ENCODE measurements at places on chromosomes 11 and 22.
A peak's percentile ranks its signal among the peaks of the same experiment; 100 is the strongest.

DNA sequence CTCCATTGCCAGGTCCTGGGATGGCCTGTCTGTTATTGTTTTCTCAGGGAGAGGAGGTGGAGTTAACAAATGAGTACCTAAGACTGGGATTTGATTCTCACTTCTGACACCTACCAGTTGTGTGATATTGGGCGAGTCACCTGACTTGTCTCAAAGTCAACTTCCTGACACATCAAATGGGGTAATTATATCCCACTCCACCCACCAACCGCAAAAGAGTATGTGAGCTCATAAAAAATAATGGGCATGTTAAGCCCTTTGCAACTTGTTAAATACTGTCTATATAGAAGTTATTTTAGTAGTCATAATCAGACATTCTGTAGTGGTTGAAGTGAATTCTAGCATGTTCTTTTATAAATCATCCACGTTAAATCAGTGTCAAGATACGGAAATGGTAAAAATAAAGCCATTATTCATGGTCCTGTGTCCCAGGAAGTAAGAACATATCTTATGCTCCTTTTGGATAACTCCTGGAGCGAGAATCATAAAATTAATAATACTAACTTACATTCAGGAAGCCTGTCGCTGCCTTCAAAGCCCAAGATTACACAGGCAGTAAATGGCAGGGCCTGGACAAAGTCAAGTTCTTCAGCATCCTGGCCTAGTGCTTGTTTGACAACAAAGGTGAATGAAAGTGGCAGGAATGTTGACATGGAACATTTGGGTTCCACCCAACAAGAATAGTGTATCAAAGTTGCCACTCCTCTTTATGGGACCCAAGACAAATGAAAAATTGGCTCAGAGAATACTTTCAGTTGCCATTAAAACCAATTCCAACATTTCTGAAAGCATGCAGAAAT, 54.3 kb downstream of the SYTL2 start:
- no peak for DNase-seq

DNA sequence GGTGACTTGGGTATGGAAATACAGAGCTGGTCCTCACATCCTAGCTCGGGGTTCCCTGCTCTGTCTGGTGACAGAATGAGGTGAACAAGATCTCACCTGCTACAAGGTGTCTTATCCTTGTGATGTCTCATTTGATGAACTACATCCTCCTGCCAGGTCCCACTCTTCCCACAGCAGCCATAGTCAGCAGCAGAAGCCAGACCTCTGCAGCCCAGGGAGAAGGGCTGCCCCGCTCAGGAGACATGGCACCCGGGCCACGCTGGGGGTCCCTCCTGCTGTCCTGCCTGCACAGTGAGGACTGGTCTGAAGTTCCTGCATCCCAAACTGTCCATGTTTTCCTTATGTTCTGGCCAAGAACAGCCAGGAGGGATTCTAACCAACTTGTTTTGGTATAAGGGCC, 414.1 kb downstream of the CTTN start:
- DNase-seq = no peak

DNA sequence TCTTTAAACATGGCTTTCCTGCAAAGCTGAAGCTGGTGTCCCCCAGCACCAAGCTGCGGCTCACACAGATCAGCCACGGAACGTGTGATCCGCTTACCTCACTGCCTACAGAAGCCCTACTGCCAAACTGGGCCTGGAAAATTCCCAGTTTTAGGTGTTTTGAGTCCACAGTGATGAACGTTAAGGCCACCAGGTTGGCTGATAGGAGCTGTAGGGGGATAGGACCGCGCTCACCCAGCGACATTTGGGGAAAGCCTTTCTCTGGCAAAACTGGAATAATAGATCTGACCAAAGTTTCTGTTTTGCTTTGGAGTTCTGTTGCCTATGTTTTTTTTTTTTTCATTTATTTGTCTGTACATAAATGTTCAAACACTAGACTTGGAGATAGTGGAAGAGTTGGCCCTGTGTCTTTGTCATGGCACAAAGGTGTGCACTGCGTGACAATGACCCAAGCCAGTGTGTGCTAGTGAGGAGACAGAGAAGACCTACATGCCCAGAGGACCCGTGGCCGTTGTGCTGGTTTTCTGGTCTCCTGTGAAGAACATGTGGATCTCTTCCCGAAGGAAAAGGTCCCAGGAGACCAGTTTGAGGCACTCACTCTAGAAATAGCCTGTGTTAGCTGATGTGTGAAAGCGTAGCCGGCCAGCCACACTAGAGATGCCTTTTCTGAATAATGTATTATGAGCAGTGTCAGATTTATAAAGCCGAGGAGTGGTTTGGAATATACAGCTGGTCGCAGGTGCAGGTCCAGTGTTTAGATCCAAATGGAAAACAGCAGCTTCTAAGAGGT, 15.0 kb downstream of the ASPHD2 start:
- DNase-seq = no peak

GRCh38 chr11:115964091-115964490, 459.9 kb upstream of the CADM1 start:
- DNase-seq = no peak

GRCh38 chr22:36977947-36978660, 41.1 kb downstream of the TST start:
- peak; percentile 92 for DNase-seq

DNA sequence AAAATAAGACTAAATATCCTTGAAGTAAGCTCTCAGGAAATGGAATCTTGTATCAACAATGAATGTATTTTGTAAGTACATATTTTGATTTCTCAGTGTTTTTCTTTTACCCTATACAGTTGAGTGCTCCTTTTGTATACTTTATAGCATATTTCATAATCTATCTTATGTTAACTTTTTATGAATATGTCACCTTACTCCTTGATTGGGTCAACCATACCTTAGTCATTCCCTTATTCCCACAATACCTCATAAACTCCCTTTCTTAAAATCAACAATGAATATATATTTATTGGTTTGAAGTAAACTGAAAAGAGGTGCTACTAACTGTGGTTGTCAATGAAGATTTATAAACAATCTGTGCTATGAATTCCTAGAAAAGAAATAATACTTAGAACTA, 686.2 kb downstream of the METTL15 start:
- no peak for DNase-seq

GRCh38 chr11:24391167-24391566, 105.7 kb upstream of the LUZP2 start:
- DNase-seq = no peak

DNA sequence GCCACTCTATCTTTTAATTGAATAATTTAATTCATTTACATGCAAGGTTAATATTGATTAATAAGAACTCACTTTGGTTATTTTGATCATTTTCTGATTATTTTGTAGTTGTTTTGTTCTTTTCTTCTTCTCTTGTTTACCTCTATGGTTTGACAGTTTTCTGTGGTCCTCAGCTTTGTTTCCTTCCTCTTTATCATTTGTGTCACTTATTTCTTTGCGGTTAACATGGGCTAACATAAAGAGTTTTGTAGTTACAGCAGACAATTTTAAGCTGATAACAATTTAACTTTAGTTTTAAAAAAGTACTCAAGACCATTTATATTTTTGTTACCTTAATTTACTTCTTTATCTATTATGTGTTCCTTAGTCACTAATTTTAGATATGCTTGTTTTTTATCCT, 1032.8 kb upstream of the RAG2 start:
- DNase-seq = no peak

DNA sequence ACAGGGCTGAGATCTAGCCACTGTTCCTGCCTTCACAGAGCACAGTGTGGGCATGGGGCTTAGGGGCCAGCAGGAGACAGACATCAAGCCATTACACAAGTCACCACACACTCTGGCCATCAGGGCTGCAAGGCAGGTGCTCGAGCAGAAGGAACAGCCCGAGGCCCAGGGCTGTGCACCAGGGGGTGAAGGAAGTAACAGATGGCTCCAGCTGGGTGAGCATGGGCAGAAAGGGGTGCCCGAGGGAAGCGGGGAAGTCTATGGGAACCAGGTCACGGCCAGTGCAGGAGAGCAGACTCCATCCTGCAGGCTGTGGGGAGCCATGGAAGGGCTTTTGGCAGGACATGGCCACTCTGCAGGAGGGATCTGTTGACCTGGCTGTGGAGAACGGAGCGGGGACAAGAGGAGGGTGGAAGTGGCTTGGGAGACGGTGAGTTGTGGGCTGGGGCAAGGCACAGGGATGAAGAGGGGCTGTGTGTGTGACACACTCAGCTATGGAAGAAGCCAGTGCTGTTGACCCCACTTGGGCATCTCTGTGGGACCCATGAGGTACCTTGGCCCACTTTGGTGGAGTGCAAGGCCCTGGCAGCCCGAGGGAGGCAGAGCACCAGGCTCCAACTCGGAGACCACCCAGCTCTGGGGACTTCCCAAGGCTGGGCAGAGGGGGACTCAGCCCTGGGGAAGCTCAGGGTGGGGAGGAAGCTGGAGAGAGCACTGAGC, 3.6 kb downstream of the C11orf68 start:
- DNase-seq = no peak

DNA sequence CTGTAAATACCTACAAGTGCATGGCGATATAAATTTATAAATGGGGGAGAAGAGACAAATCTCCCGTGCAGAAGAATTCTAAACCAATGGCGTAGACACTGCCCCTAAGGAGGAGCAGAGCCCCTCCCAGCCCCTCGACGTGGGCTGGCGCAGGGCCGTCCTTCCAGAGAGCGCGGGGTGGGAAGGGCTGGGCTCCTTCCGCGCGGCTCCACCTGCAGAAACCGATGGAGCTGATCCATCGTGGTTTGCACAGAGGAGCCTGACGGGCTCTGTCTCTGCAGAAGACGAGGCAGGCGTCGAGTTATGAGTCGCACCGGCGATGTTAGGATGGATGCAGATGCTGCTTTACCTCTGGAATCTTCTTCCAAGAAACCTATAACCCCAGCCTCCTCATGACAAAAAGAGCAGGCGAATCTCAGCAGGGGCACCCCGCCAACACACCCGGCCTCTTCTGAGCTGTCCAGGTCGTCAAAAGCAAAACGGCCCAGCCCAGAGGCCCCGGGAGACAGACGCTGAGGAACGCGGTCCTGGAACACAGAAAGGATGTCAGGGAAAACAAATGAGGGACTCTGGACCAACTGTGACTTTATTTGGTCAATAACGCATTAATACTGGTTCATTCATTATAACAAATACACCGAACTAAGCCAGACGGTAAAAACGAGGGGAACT, 11.0 kb upstream of the B4GALNT4 start:
- DNase-seq = no peak

- no peak for DNase-seq
Observed at GRCh38 chr11:45617871-45618601, 47.4 kb downstream of the CHST1 start.

GRCh38 chr22:48923996-48924395, 903.7 kb downstream of the BRD1 start:
- no peak for DNase-seq

- DNase-seq = no peak
Observed at GRCh38 chr11:1346669-1347390, 37.4 kb upstream of the TOLLIP start.

DNA sequence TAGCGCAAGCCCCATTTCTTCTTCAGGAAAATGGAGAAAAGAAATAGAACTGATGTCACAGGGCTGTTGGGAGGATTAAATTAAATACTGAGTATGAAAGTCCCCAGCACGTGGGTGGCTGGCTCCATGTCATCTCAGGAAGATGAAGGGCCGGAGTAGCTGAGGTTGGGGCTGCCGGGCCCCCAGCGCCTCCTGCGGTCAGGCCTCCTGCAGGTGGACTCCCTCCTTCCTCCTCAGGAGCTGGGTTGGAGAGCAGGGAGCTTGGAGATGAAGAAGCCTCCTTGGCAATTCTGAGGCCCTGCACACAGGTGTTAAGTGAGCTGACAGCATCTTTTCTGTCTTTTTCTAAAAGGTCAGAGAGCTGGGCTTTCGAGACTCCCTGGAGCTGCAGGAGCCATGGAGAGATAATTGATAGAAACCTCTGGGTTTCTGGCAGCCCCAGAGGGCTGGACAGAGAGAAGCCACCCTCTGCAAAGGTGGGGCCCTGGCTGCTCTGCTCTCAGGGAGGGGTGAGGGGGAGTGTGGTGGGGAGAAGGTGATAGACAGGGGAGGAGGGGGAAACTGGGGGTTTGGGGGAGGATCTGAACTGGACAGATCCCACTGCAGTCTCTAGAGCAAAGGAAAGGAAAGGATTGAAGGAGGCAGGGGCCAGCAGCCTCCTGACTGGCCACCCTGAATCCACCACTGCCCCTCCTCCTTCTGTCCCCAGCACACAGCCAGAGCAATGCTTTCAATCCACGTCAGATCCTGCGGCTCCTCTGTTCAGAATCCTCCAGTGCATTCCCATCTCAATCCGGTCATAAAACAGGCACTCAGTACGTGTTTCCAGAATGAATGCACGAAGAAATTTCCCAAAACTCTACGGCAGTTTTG, 210.8 kb downstream of the CEP164 start:
- DNase-seq = no peak

GRCh38 chr11:128372977-128373376, 214.4 kb downstream of the ETS1 start:
- DNase-seq = no peak

- no peak for DNase-seq
Observed at GRCh38 chr11:10747733-10748132, 3.3 kb upstream of the CTR9 start.

DNA sequence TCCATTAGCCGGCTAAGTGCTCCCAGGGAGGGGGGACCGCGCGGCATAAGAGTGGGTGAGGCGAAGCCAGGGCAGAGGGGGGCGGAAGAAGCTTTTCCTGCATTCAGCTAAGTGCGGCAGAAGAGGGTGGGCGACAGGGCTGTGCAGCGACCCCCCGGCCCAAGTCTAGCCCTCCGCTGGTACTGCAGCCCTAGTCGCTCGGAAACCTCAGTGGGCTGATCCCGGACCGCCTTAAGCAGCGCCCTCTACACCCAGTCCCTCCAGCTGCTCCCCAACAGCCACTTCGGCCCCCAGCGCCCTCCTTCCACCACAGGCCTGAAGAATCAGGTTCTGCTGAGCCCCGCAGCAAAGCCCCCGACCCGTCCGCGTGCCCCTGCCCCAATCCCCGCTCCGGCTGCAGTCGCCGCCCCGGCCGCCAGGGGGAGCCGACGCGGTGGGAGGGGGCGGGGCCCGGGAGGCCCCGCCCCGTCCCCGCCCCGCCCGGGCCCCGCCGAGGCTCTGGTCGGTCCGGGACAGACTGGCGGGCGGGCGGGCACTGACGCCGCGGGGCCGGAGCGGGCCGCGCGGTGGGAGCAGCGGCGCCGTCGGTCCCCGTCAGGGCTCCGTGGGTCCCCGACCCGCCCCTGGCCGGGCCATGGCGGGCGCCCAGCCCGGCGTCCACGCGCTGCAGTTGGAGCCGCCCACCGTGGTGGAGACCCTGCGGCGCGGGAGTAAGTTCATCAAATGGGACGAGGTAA, at the start of gene PLCB3:
PLCB3 (plus strand) TSS at position 515 of the 737 bp plus-strand sequence; CDS start at position 635, 120 bp downstream.
- peak; percentile 64 for DNase-seq

DNA sequence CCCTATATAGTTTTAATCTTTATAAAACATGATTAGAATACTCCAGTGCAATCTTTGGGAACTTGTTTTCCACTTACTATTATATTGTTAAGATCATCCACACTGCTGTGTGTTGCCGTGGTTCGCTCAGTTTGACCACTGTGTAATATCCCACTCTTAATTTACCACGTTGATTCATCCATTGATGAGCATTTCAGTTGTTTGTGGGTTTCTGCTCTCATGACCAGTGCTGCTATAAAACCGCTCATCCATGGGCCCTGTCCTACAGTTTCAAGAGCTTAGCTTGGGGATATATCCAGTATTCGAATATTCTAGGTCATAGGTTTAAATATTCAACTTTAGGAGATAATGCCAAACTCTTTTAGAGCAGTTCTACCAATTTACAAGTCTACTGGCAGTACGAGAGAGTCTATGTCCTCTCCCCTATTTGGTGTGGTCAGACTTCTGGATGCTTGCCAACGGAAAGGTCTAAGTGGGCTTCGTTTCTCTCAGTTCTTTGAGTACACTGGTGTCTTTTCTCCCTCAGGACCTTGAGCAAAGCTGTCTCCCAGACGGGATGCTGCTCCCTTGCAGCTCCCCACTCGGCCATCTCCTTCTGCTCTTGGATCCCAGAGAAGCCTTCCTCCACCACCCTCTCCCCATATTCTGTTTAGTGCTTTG, 94.9 kb upstream of the ALX4 start:
- no peak for DNase-seq

GRCh38 chr11:76553554-76554476, 109.0 kb downstream of the EMSY start:
- no peak for DNase-seq
